Immature natural killer cell (primary cell): ENCODE measurements at places on chromosomes 5 and 9. TPM values are rescaled to one million over a fixed set of nuclear protein-coding genes. Genes with fewer than 3 reads are reported as not detected.

Gene CRAT
- 16.7 TPM for polyA plus RNA-seq

Gene PCDHA10
- polyA plus RNA-seq, result not detected

Gene ANXA2R
- 44.3 TPM for polyA plus RNA-seq

Gene FAM169A
- 2.2 TPM for polyA plus RNA-seq

Gene FCN2
- polyA plus RNA-seq, result not detected

Gene TNFSF15
- polyA plus RNA-seq, result 0.03 TPM
